ENCODE measurements at places on chromosomes 11 and 22.

- no peak for DNase-seq
Observed at GRCh38 chr11:9643751-9644150, 20.1 kb upstream of the SWAP70 start.

DNA sequence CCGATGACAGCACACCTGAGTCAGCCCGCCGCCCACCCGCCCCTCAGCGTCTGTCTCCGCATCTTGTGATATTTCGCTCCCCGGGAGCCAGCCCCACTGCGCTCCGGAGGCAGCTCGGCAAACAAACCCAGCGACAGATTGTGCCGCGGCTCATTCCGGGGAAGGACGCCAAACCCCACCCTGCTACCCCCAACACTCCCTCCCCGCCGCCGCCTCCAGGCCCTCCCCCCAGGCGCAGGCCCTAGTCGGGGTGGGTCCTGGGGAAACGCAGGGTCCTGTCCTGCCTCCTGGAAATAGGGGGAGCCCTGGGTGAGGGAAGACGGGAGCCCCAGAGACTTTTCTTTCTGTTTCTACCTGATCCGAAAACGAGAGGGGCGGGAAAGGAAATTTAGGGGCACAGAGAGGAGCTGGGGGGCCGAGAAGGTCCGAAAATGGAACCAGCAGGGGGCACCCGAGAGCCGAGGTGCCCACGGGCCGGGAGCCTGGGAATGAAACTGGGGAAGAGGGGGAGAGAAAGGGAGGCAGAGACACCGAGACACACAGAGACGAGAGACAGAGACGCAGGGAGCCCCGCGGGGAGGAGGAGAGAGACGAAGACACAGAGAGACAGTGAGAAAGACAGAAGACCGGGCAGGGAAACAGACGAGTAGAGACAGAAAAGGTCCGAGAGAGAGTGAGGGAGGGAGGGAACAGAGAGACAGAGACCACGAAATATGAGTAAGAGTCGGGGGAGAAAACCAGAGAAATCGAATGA is 1.7 kb upstream of the RTN4RL2 start:
- DNase-seq = peak; percentile 29

GRCh38 chr22:21593406-21594232 is 26.1 kb downstream of the UBE2L3 start:
- DNase-seq = no peak

GRCh38 chr22:23263651-23264555 is 83.6 kb downstream of the BCR start:
- no peak for DNase-seq

GRCh38 chr11:102322560-102322959 is 5.3 kb downstream of the BIRC3 start:
- DNase-seq = no peak

GRCh38 chr22:38238519-38239071 is 34.2 kb downstream of the TMEM184B start:
- no peak for DNase-seq

GRCh38 chr22:22578702-22579424 is 19.8 kb upstream of the PRAME start:
- no peak for DNase-seq

- no peak for DNase-seq
Observed at GRCh38 chr22:41919357-41920224, 4.7 kb upstream of the SHISA8 start.

DNA sequence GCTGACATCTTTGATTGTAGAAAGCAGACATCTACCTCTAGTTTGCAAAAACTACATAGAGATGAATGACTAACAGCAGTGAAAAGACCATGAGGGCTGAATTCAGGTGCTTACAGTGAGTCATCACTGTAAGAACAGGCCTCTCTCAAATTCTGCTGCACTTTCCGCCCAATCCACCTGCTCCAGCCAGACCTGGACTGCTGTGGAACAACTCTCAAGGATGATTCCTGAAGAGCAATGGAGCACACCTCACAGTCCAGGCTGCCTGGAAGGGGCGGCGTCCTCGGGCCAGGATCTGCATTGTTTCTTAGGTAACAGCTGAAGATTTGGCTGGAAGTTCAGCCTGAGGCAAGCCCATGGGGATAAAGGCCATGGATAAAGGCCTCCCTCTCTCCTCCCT is 15.1 kb downstream of the APOL2 start:
- DNase-seq = no peak

DNA sequence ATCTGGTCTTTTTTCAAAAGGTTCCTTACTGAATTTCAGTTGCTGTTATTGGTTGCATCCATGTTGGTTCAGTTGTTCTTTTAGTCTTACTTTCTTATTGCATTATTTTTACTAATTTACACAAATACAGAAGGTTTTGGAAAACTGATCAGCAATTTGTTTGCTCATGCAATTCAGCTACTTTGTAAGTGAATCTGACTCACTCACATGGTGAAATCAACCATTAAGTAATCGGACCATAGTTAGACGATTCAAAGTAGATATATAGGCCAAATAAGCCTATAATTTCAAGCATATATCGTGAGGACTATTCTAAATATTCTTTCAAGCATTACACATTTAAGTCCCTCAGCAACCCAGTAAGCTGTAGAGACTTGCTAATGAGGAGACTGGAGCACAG is 41.7 kb downstream of the CCDC83 start:
- no peak for DNase-seq

- no peak for DNase-seq
Observed at GRCh38 chr11:74069146-74070046, 60.5 kb upstream of the UCP3 start.

DNA sequence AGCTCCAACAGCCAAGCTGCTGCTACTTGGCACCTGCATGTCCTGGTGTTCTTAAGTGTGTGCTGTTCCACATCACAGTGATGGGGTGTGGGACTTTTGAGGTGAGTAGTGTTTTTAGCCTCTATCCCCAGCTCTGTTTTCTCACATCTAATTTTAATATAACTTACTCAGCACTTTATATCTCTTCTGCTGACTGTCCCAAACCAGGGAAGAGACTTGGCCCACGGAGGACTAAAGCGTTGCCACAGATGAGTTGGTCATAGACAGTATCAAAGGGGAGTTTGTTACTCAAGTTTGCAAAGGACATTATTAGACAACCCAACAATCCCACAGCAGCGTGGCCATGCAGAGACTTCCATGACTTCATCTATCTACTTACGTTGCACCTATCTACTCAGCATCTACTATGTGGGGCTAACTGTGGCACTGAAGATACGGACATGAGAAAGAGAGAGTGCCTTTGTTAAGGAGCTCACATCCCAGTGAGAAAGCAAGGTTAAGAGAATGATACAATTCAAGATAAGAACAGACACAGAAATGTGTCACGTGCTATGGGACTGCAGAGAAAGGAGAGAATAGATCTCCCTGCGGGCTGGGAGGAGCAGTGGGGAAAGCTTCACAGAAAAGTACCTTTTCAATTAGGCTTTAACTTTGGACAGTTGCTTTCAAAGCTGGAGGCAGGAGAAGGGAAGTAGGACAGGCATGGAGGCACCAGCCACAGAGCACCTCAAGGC is 82.4 kb downstream of the ME3 start:
- no peak for DNase-seq

- DNase-seq = no peak
Observed at GRCh38 chr11:2194877-2195755, 23.5 kb upstream of the TH start.

DNA sequence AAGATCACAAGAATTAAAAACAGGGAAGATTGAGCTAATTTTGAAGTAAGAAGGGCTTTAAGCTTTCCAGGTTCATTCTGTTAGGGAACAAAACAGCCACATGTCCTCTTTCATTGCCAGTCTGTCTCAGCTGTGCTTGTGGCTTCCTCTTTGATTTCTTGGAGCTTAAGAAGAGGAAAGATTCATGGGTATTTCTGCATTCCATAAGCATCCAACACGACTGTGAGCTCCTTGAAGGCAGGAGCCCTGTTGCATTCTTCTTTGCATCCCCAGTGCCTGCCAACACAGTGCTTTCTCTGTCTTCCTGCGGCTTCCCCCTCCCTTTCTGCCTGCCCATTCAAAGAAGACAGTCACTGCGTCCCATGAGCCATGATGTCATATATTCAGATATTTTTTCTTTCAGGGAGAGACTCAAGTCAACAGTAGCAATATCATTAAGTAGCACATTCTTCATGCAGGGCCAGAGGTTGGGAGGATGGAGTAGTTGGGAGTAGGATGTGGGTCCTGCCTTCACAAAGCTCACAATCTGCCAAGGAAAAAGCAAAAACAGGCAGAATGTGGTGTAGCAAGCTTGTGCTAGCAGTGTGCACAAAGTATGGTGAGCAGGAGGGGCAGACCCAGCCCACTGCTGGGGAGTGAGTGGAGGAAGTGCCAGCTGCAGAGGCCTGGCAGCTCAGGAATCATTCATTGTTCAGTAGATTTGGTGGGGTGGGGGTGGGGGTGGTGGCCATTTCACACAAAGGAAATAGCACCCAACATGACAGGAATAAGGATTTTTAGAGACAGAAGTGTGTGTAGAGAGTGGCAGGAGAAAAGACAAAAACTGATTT is 162.1 kb upstream of the RASSF10 start:
- DNase-seq = no peak
